Left forelimb (tissue), 1 donor: ENCODE measurements at places on chromosomes 3 and 15.
A peak's percentile ranks its signal among the peaks of the same experiment; 100 is the strongest.

- no peak for DNase-seq
These were observed 97.2 kb upstream of the TSPAN3 start for GRCh38 chr15:77168141-77168540.

DNA sequence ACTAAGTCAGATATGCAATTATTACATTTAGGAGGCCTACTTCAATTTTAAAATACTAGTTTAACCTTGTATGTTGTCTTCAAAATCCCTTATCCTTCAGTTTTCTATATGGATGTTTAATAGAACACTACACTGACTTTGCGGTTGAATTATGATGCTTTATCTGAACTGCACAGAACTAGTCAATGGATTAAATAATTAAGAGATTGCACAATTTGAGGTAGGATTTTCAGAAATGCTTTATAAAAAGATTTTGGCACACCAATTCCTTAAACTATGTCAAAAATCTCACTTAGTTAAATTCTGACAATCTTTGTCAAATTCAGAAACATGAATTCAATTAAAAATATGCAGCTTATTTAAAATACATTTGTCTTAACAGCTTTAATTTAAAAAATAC, 28.1 kb downstream of the ATOSA start:
- no peak for DNase-seq

- no peak for DNase-seq
These were observed 713.3 kb upstream of the EPHA6 start for GRCh38 chr3:96101006-96101560.

GRCh38 chr15:45668386-45668785, 33.6 kb downstream of the SQOR start:
- DNase-seq, result no peak

DNA sequence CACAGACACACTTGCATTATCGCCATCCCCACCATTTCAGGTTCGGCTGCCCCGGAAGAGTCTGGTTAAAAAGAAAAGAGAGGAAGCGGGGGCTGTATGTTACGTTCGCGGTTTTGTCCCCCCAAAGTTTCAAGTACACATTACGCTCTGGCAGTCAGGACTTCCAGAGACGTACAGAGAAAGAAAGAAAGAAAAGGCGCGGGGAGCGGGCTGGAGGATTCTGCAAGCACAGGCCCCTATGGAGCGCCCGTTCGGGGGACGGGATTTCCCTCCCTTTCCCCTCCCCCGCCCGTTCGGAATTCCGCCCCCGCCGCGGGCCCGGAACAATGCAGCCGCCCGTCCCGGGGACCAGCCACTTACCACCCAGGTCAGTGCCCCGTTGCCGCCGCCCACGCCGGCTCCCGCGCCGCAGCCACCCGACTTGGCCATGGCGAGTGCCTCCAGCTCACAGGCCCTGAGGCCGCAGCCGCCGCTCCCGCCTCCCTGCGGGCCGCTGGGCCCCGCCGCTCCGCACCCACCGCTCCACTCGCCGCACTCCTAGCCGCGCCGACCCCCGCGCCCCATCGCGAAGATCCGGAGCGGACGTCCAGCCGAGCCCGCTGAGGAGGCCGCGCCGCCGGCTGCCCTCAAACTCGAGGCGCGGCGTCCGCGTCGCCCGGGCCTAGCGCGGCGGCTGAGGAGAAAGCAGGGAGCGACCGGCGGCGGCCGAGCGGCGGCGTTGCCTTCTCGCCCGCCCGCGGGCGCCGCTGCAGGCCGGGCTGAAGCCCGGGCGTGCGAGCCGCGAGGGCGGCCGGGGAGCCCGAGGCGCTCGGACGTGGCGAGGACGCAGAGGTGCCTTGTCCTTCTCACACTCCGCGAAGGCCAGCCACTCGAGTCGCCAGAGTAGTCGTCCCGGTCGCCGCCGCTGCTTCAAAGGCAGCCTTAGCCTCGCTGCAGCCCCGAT, 567 bp downstream of the TOP2B start:
- DNase-seq, result peak; percentile 85

DNA sequence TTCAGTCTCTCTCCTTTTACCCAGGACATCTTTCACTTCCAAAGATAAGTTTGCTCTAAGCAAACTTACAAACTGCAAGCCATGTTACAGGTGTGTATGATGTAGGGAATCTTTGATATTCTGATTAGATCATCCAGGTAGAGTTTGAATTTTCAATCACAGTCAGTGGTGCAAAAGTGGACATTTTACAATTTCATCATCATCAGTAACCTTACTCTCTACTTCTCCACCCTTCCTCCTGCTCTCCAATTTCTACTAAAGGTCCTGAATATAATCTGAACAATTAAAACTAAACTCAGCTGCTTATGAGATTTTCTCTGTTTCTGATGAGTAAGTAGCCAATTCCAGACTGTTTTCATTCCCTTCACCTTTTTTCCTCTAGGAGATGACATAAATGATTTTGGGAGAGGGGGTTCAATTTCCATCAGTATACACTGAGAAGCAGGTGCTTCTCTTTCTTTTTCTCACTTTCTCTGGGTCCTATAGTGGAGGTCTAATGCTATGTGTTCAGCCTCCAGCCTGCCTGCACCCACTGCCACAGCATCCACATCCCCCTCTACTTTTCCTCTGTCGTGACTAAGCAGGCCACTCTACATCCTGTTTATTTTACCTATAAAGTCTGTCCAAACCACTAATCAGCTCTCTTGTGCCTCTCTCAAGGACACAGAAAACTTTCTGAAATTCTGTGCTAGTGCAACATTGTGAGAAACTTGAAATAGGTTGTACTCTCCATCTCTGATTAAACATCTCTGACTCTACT, 27.6 kb downstream of the SUCNR1 start:
- DNase-seq, result no peak

GRCh38 chr15:74726774-74727164, 1.4 kb upstream of the CYP1A1 start:
- no peak for DNase-seq

DNA sequence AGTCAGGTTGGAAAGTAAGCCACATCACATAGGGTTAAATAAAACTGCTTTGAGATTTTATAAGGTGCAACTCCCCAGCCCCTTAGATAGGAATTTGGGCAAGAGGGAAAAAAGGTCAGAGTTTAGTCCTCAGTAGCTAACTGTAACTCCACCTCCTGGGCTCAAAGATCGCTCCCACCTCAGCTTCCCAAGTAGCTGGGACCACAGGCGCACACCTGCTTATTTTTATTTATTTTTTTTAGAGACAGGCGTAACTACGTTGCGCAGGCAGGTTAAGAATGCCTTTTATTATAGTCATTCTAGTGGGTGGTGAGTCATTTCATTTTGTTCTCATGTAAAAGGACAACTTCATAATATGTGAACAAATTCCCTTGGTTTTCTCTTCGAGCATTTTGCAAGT, 14.7 kb downstream of the TM2D3 start:
- no peak for DNase-seq

DNA sequence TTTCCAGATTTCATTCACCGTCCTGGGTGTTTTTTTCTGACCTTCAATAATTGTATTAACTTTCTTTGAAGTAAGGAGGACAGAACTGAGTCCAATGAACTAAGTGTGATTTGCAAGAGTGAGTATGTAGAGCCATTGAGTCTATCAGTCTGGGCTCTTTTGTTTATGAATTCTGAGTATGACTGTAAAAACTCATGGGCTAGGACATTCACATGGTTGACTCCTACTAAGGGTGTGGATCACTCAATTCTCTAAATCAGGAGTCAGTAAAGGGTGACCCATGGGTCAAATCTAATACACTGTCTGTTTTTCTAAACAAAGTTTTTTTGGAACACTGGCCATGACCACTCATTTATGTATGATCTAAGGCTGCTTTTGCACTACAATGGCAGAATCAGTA, 269.0 kb downstream of the ZNF385D start:
- no peak for DNase-seq

- no peak for DNase-seq
These were observed 2.4 kb downstream of the MB21D2 start for GRCh38 chr3:192915304-192915703.

- DNase-seq, result no peak
These were observed 471.8 kb downstream of the GBE1 start for GRCh38 chr3:81289676-81290075.

GRCh38 chr3:151557068-151557840, 96.4 kb upstream of the IGSF10 start:
- DNase-seq, result no peak

GRCh38 chr3:126373682-126374601, 16.7 kb upstream of the KLF15 start:
- DNase-seq, result no peak

GRCh38 chr3:151556596-151556995, 95.7 kb upstream of the IGSF10 start:
- DNase-seq, result no peak

DNA sequence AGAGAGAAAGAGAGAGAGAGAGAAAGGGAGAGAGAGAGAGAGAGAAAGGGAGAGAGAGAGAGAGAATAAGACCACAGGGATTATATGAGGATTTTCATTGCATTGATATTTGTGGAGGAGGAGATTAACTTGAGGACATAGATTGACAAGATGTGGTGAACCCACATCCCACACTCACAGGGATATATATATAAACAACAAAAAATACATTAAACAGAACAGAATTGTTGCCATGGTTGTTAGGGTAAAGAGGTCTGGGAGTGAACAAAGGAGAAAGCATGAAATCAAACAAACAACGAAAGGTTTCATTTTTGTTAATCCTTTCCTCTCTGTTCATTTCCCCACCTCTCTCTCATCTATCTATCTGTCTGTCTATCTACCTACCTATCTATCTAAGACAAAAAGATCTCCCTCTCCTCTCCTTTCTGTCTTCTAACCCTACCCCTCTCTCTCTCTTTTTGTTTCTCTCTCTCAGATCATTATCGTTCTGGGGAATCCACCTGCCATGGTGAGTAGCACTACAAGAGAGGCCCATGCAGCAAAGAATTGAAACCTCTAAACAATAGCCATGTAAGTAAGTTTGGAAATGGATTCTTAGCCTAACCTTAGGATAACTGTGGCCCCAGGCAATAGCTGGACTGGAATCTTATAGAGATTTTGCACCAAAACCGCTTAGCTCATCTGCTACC, 280.9 kb downstream of the RAP2B start:
- DNase-seq, result no peak

- no peak for DNase-seq
These were observed 1.8 kb downstream of the STAG1 start for GRCh38 chr3:136750209-136750896.

GRCh38 chr15:66838671-66839239, 136.7 kb downstream of the SMAD6 start:
- DNase-seq, result no peak

DNA sequence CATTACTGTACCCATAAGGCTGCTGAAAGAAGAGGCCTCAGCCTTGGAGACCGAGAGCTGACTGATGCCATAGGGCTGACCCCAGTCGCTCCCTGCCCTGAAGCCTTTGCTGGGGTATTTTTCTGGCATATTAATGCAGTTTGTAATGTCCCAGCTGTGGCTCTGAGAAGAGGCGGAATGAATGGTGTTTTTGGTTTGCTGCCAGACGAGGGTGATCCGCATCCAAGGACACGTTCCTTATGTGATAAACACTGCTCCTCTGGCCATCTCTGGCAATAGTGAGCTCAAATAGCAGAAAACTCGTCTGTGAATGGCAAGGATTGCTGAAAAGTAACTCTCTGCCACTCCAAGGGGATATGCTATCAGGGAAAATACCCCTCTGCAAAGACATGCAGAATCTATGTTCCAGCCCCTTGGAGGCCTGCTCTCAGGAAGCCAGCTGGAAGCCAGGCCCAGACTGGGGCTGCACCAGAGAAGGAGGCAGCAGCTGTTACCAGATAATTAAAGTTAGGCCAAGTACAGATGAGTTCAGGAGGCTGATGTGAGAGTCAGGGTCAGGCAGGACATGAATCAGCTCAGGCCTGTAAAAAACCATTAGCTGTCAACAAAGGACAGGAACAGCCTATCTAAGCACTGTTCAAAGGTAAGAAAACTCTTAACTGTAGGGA, 28.9 kb upstream of the KLHL6 start:
- peak; percentile 75 for DNase-seq

GRCh38 chr3:34359064-34359463, 560.6 kb downstream of the PDCD6IP start:
- DNase-seq, result no peak

- DNase-seq, result no peak
These were observed 32.5 kb upstream of the TMOD3 start for GRCh38 chr15:51796847-51797401.

DNA sequence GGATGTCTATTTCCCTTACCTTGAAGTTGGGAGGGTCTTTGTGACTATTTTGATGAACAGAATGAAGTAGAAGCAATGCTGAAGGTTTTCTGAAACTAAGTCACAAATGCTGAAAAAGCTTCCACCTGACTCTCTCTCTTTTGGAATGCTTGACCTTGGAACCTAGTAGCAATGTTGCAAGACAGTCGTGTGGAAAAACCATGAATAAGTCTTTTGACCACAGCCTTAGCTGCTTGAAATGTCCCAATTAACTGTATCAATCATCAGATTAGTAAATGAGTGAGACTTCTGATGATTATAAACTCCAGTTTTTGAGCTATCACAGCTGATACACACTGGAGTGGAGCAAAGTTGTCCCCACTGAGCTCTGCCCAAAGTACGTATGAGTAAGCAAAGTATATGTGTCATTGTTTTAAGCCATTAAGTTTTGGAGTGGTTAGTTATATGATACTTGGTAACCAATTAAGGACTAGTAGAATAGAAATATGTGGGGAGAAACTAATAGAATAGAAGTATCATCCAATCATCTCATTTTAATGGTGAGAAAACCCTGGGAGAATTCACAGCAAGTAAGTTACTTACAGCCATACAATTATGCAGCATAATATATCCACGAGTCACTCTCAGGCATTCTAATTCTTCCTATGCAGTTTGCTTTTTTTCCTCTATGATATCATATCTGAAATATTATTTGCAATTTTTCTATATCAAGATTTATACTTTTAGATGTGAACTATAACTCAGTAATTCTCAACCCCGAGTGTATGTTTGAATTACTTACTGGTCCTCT, 1010.6 kb downstream of the ROBO2 start:
- DNase-seq, result no peak

DNA sequence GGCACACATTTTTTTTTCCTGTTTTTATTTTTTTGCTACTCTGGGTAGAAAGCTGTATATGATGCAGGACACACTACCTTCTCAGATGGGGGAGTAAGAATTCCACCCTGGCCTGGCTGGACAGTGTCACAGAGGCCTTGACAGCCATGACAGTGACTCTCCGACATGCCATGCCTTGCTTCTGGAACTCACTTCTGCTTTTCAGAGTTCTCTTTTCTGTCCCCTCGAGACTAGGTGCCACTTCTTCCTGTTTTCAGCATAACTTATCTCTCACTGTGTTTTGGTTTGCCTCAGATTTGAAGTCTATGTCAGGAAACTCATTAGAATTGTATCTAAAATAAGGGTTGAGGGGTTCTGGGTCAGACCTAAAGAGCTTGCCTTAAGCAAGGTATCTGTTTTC, 69.1 kb upstream of the SEC13 start:
- DNase-seq, result no peak
